ENCODE measurements at places on chromosomes 11 and 22.

GRCh38 chr11:69637941-69638871 lies 2.8 kb upstream of the CCND1 start:
- DNase-seq: peak; percentile 93

DNA sequence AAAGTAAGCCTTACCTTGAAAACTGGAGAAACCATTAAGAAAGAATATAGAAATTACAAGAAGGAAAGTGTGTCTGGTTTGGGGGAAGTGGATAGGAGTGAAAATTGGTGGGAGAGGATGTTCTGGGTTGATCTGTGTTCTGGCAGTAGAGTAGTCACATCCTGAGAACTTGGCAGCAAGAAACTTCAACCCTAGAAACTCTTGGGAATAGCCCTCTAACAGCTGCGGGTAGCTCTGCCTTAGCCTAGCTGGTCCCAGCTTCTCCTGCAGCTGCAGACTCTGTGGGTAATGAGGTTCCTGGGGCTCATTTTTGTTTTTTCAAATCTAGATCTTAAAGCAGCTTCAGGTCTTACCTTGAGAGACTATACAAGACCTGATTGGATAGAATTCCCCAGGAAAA lies 24.2 kb upstream of the OR6X1 start:
- no peak for DNase-seq

- DNase-seq: no peak
Observed at GRCh38 chr11:123454060-123454651, 24.1 kb downstream of the GRAMD1B start.

- DNase-seq: no peak
Observed at GRCh38 chr11:7246179-7246578, 5.5 kb upstream of the SYT9 start.

GRCh38 chr11:21634491-21634890 lies 558.4 kb upstream of the ANO5 start:
- DNase-seq: no peak

DNA sequence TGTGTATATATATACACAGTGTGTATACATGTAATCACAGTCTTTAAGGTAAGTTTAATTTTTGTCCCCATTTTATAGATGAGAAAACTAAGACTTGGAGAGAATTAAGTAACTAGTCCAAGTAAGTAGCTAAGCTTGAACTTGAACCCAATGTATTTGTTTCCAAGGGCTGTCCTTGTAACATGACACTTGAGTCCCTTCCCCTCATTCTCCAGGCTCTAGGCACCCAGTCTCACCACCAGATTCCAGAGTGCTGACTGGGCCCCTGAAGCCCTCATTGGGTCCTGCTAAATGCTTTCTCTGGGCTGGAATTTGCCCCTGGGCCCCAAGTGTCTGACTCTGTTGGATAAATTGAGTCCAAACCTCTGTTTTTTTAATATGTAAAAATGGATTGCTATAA lies 45.5 kb downstream of the ADM start:
- peak; percentile 86 for DNase-seq

DNA sequence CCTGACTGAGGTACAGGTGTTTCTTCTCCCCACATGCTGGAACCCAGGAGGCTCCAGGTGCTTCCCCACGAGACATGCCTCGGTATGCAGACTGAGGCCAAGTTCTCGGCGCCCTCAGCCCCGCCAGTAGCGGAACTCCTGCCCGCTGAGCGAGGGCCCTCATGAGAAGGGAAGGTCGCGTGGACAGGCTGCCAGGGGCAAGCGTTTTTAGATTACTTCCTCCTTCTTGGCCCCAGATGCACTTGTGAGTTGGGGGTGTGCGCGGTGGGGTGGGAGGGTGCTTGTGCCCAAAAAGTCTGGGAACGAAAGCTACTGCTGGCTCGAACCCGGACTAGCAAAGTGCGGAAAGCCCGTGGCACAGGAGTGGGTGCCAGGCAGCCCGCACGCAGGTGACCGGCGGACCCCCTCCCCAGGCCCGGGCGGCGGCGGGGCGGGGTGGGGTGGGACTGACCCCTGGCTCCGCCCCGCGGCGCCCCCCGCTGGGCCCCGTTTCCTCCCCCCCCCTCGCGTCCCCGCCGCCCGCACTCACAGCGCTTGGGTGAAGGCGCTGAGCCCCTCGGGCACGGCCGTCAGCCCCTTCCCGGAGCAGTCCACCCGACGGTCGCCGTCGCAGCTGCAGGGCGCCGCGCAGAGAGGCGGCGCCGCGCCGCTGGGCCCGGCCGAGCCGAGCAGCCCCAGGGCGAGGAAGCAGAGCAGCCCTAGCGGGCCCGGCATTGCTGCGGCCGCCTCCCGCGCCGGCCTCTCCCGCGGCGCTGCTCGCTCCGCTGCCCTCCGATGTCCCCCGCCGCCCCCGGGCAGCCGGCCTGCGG lies 797 bp downstream of the LGR4 start:
- DNase-seq: peak; percentile 88

DNA sequence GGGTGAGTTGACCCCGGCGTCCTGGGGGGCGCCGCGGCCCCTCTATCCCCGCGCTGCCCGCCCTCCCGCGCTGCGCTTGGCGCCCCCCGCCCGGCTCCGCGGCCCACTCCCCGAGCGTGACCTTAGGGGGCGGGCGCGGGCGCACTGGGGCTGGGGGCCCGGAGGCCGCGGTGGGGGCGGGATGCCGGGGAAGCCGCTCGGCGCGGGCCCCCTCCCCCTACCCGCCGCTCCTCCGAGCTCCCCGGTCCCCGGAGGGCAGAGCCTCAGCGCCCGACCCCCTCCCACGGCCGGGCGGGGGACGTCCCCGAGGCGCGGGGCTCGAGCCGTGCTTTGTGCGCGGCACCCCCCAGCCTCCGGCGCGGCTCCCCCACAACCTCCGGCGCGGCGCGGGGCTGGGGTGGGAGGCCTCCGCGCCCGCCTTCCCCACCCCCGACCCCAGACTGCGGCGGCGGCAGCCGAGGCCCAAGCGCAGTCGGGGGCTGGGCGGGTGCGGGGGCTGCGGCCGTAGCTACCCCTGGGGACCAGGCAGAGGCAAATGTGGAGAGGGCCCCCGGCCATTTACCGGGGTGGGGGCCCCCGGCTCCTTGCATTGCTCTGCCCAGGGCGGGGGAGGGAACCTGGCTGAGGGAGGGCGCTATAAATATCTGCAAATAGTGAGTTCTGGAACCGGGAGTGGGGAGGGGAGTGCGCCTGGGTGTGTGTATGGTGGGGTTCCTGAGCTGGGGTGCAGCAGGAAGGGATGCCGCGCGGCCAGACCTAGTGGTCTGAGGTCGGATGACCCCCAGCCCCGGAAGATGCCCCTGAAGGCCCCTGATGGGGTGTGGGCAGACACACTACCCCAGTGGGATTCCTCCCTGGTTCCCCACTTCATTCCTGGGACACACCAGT lies 988 bp downstream of the MGAT3 start:
- DNase-seq: no peak

- no peak for DNase-seq
Observed at GRCh38 chr11:62352355-62353336, 15.4 kb downstream of the ASRGL1 start.

- DNase-seq: no peak
Observed at GRCh38 chr11:90344546-90344945, 121.7 kb upstream of the CHORDC1 start.

GRCh38 chr11:130128626-130129025 lies 31.0 kb upstream of the ST14 start:
- DNase-seq: peak; percentile 11

- no peak for DNase-seq
Observed at GRCh38 chr11:12890476-12890875, 118.6 kb upstream of the RASSF10 start.

GRCh38 chr22:19705181-19705934 lies 8.9 kb upstream of the SEPTIN5 start:
- peak; percentile 96 for DNase-seq
